ENCODE measurements at places on chromosomes 1 and 21. TPM values are rescaled to one million over a fixed set of nuclear protein-coding genes. Genes with fewer than 3 reads are reported as not detected.

The BEND5 gene
- not detected for total RNA-seq

The KIF2C gene
- total RNA-seq: 26.8 TPM

The ADAM30 gene
- under 0.01 TPM for total RNA-seq

The SLC1A7 gene
- total RNA-seq: under 0.01 TPM

The MFAP2 gene
- total RNA-seq: 70.2 TPM

The VSIG8 gene
- not detected for total RNA-seq

The IL10 gene
- under 0.01 TPM for total RNA-seq

The ZFP69B gene
- total RNA-seq: 5.8 TPM

The CHI3L1 gene
- total RNA-seq: 136 TPM

The SMIM11 gene
- 4.7 TPM for total RNA-seq

The OR2G6 gene
- total RNA-seq: not detected

Data from fibroblast of villous mesenchyme (primary cell).